ENCODE measurements at places on chromosomes 2 and 18.

DNA sequence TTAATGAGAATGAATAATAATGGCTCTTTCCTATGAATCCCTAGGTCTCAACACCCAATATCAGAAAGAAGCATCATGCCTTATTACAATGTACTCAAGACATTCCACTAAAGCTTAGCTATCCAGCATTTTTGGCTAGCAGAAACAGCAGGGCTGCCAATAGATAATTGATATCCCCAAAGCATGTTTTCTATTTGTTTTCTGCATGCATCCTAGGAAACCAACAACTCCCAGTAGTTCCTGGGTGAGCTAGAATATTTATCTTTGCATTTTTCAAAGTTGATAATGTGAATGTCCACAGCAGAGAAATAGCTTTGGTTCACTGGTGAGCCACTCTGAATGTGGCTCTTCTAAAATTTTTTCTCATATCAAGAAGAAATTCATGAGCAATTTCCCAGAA, 5.8 kb upstream of the ANTXR1 start:
- DNase-seq, result no peak

GRCh38 chr2:177093371-177093770, 119.2 kb upstream of the HNRNPA3 start:
- no peak for DNase-seq

DNA sequence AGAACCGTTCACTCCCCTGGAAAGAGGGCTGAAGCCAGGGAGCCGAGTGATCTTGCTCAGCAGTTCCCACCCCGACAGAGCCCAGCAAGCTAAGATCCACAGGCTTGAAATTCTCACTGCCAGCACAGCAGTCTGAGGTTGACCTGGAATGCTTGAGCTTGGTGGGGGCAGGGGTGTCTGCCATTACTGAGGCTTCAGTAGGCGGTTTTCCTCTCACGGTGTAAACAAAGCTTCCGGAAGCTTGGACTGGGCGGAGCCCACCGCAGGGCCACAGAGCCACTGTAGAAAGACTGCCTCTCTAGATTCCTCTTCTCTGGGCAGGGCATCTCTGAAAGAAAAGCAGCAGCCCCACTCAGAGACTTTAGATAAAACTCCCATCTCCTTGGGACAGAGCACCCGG, 180.8 kb downstream of the WDR7 start:
- no peak for DNase-seq

GRCh38 chr2:48965204-48965603, 189.1 kb downstream of the FSHR start:
- DNase-seq, result no peak

- no peak for DNase-seq
Measured at GRCh38 chr2:46459694-46460093, 19.7 kb upstream of the TMEM247 start.

GRCh38 chr2:130316596-130316995, 26.1 kb upstream of the IMP4 start:
- DNase-seq, result no peak

GRCh38 chr2:127014224-127014623, 92.7 kb downstream of the BIN1 start:
- DNase-seq, result no peak

- DNase-seq, result no peak
Measured at GRCh38 chr2:6956566-6956965, 39.4 kb downstream of the RNF144A start.

DNA sequence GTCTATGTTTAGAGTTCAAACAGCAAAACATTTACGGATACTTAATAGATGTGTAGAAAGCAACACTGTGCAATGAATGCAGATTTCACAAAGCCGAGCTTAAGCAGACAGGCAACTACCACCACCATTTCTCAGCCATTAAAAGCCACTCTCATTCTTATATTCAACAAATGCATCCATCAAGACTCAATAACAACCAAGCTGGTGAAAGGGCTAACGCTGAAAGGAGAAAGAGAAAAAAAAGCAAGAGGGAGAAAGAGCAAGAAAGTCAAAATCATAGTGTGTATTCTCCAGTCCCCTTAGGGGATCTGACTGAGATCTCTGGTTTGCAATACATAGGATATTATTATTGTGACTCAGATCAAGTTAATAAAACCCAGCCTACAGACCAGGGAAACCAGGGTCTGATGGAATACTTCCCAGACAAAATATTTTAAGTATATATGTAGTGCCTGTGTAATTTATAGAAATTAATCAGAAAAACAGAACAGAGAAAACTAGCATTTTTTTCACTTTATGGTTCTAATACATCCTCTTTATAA, 14.1 kb downstream of the SATB2 start:
- no peak for DNase-seq

DNA sequence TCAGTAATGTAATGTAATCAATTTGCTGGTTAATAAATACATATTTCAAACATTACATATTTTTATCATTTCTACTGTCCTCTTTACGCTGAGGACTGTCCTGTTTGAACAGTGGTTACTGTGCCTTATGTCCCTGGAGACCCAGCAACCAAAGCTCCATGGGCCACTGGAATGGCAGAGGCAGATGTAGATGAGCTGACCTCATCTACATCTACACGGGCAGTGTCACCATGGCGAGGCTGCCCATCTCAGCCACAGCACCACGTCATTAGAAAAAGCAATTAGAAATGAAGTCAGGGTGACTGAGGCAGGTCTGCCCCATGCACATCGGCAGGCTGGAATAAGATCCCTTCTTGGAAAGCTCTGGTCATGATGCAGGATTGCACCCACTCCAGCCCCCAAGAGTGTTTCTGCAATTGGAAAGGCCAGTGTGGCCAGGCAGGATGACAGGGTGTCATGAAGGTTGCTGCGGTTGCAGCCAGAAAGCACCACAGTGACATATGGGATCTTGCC, 237.5 kb downstream of the NDUFA10 start:
- DNase-seq, result no peak

- DNase-seq, result no peak
Measured at GRCh38 chr2:190947711-190948251, 66.2 kb downstream of the STAT1 start.

- no peak for DNase-seq
Measured at GRCh38 chr2:48134704-48135103, 228.4 kb upstream of the FBXO11 start.

DNA sequence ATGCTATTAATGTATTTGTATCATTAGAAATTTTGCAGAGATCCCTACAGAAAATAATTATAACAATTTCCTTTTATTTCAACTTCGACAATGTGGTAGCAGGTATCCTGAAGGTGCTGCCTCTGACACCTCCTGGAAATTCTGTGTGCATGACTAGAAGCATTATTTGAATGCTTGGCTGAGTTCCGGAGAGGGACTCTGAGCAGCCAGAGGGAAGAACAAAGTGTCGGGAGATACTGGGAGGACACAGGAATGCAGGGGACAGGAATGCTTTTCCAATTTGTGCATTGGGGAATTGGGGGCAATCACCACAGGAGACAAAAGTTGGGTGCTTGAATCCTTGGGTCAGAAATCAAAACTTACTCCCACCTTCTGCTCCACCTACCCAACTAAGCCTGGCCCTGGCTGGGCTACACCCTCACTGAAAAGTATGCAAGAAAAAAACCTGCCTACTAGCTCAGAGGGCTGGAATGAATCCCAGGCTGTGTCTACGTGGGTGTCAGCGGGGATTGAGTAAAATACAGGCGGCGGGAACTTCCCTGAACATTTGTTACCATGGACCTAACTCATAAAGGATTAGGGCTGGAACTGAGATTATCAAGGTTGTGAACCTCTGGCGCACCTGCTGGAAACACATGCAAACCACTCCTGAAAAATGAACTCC, 299.3 kb downstream of the SOX11 start:
- peak; percentile 51 for DNase-seq

GRCh38 chr18:6414118-6414722, 491 bp downstream of the L3MBTL4 start:
- DNase-seq, result peak; percentile 58

DNA sequence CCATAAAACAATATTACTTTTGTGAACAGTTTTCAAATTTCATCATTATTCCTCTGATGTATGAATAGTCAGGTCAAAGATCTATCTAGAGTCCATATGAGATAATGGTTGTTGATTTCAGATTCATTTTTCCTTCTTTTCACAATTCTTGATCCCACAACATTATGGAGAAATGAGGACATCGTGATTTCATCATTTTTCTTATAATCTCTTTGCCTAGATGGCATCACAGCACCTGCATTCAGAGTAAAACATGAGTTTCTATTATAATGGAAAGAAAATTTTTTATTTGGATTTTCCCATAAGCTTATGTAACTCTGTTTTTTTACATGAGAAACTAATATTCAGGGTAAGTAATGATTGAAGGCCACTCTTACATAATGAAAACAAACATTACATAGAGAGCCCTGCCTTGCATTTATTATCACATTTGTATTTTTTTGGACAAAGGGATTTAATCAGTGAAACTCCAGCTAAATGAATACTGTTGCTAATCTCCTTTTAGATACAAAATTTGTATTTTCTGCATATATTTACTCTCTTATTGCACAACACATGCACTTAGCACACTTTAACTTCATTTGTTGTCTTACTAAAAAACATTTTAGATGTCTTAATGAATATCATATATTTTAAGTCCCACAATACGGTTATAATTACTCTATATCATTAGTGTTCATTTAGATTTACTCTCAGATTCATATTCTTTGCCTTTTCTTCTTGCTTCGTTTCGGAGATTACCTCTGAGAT, 188.4 kb upstream of the KYNU start:
- no peak for DNase-seq

- no peak for DNase-seq
Measured at GRCh38 chr2:229090225-229090624, 180.9 kb downstream of the PID1 start.

GRCh38 chr2:129901754-129902415, 77.6 kb upstream of the RAB6C start:
- DNase-seq, result no peak

- DNase-seq, result no peak
Measured at GRCh38 chr18:10522574-10522973, 3.3 kb upstream of the NAPG start.

- DNase-seq, result peak; percentile 52
Measured at GRCh38 chr2:106030287-106031268, 163.5 kb downstream of the UXS1 start.

DNA sequence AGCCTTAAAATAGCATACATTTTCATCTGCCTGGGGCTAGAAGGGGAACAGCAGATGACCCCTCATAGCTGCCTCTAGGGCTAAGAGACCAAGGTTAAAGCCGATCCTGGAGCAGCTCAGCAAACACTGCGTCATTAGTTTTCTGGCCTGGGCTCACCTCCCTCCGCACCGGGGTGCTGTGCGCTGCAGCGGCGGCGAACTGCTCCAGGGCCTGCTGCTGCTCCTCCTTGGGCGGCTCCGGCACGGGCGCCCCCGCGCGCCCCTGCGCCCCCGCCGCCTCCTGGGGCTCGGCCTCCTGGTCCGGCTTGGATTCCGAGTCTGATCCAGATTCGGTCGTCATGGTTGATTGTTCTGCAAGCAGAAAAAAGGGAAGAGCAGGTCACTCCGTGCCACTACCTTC, 55.0 kb downstream of the EPB41L3 start:
- no peak for DNase-seq

DNA sequence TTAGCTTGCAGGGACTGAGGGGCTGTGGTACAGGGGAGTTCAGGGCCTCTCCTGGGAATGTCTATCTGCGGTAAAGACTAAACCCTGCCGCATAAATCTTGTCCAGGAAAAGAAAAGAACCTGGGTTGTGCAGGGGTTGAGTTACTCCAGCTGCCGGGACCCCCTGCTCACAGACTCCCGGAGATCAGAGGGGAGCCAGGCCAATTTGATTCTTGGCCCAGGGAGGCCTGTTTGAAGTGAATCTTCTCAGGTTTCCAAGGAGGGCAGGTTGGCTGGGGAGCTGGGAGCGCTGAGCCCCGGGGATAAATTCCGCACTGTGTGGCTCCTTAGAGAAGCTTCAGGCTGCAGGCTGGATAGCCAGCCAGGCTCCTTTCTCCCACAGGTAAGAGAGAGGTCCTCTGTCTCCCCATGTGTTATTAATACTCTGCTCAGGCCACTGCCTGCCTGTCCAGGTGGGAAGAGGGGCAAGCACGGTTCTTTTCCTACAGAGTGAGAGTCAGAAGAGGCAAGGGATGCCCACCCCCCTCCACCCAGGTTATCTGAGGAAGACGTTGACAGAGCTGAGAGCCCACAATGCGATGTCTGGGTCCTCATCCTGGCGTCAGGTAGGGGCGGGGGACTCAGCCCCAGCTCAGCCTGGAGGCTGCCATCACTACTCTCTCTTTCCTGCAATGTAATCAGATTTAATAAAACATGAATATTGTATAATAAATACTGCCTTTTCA, 82.7 kb downstream of the LONRF2 start:
- no peak for DNase-seq

GRCh38 chr2:26182887-26183630, 10.2 kb downstream of the GAREM2 start:
- no peak for DNase-seq

DNA sequence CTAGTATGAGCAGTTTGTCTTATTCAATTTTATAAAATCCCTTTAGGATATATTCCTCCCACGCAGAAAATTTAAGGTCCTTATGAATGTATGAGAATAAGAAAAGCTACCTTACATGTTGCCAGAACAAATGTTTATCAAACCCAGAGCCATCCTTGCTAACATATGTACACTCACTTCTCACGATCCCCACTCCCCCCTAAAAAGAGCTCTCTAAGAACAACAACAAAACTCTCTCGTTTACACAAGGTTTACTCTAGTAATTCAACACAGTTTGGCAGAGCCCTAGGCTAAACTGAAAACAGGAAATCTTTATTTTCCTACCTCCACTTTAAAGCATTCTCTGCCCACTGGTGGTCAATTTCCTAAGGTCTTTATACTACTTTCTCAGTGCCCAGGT, 504.9 kb downstream of the ZEB2 start:
- no peak for DNase-seq

DNA sequence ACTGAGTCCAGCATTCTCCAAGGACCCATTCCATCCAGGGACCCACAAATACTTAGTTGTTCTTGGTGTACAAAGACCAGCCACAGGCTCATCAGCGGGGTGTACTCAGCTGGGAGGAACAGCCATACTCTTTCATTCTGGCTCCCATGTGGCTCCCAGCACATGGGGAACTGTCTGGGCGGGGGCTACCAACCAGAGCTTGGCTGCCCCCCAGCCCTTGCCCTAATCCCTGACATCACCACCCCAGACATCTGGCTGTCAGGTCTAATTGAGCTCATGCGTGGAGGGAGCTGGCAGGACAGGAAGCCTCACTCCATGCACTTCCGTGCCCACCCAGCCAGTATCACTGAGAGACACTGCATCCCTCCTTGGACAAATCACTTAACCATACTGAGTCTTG, 283.6 kb downstream of the DYSF start:
- no peak for DNase-seq
